PC-3 (cell line): ENCODE measurements at places on chromosomes 7 and 10. TPM values are rescaled to one million over a fixed set of nuclear protein-coding genes. Genes with fewer than 3 reads are reported as not detected.

DNA sequence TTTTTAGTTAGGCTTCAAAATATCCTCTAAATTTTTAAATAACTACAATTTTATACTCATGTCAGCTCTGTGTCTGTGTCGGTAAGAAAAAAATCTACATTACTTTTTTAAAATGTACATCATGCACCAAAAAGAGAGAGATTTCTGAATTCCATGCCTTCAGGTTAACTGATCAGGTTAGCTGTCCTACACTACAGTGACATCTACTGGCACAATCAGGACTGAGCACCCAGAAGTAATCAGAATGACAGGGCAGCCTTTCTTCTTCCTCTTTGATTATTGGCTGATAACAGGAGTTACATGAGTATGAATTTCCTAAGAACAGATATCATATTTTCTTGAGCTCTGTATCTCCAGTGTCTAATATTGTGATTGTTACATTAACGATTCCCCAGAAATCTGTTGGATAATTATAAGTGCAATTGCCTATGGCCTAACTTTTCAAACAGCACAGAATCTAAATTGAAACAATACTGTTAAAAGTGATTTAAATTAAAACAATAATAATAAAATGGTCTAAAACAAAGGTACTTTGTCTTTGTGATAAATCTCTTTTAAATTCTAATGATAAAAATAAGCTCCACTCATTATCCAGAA is 41.8 kb upstream of the HYCC1 start:
- peak; percentile 81 for DNase-seq

DNA sequence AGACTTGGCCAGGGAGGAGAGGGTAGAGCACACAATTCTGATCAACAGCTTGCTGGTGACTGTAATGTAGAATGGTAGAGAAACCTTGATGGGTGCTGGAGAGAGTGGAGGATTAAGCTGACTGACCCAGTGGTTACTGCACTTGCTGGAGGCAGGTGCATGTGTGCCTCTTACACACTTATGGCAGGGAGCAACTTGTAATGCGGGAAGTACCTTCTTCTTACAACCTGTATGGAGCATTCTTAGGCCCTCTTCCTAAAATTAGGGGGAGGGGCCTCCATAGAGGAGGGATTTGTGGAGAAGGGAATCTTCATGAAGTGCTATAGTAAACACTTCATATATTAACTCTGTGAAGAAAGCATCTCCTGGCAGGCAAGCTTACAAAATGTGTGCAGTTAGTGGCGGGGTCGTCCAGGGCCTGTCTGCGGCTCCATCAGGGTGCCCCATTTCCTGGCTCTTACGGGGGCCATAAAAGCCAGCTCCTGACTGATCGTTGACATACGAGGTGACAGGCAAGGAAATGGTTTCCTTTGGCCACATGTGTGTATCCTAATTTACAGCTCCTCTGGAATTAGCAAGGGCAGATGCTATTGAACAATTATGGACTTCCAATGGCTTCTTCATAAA is 113.5 kb downstream of the RTKN2 start:
- DNase-seq: no peak

- DNase-seq: no peak
Observed at GRCh38 chr10:122476333-122476695, 15.0 kb downstream of the HTRA1 start.

GRCh38 chr10:5450605-5451384 is 38.4 kb downstream of the NET1 start:
- no peak for DNase-seq

GRCh38 chr10:100882252-100882651 is 30.5 kb upstream of the SLF2 start:
- no peak for DNase-seq

- no peak for DNase-seq
Observed at GRCh38 chr10:79111846-79112614, 43.3 kb downstream of the ZMIZ1 start.

DNA sequence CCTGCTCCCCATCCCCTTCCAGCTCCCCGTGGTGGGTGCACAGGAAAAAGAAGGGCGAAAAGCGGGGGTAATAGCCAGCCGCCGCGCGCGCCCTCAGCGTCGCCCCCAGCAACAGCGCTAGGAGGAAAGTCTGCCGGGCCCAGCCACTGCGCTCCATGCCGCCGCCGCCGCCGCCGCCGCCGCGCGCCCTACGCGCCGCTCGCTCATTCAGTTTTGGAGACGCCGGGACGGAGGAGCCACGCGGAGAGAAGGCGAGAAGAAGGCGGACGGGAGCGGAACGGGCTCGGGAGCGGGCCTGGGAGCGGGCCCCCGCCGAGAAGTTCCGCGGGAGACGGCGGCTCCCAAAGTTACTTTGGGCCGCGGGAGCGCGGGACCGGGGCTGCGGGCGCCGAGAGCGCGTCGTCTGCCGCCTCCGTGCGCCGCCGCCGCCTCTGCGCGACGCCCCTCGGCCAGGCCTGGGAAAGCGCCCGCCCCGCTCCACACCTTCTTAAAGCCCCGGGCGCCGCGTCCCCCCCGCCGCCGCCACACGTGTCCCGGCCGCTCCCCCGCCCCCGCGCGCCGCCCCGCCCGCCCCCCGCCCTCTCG is at the start of gene RELN:
Gene RELN (minus strand): TSS at position 459 of the 585 bp plus-strand sequence. CDS start 302 bp downstream, at position 157.
- no peak for DNase-seq

DNA sequence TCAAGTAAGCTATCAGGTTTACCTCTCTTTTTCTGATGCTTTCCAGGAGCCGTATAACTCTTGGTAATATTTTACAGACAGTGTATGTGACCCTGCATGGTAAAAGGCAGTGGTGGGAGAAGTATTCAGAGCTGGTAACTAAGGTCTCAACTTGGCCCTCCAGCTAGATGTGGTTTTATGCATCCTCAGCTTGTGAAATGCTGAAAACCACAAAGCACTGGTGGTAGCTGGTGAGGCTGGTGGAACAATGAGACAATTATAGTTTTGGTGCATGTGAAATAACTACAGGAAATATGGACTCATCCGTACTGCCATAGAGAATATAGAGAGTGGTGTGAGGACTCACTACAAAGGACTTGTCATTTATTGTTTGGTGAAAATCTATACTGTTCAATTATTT is 383.0 kb upstream of the PCDH15 start:
- DNase-seq: peak; percentile 38

Gene TECTB
- not detected in 2 replicates for total RNA-seq

Gene METTL27
- total RNA-seq: 0.35 and 3.3 TPM in 2 replicates

Gene CALN1
- not detected in 2 replicates for total RNA-seq

Gene PRF1
- total RNA-seq: not detected in 2 replicates
